Panc1 (cell line): ENCODE measurements at places on chromosomes 1 and 21. TPM values are rescaled to one million over a fixed set of nuclear protein-coding genes. Genes with fewer than 3 reads are reported as not detected.

- DNase-seq = no peak
These were observed 15.2 kb downstream of the ADSS2 start for GRCh38 chr1:244436336-244437085.

GRCh38 chr1:227934476-227935313 lies 13.0 kb downstream of the WNT9A start:
- DNase-seq = peak; percentile 47

DNA sequence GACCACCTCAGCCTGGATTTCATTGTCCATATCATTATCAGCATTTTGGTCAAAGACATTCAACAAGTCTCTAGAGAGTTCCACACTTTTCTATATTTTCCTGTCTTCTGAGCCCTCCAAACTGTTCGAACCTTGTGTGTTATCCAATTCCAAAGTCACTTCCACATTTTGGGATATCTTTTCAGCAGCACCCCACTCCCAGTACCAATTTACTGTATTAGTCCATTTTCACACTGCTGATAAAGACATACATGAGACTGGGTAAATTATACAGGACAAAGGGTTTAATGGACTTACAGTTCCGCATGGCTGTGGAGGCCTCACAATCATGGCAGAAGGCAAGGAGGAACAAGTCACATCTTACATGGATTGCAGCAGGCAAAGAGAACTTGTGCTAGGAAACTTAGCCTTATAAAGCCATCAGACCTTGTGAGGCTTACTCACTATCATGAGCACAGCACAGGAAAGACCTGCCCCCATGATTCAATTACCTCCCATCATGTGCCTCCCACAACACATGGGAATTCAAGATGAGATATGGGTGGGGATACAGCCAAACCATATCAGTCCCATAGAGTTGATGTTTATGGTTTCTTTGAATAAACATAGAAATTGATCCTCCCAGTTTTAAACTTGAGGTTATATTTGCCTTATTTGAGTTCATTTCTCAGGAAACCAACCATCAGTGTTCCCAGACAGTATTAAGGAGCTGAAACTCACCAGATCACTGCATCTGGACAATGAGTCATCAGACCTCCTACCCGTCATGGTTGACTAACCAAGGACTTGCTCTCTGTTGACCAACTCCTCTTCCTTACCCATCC lies 322.7 kb upstream of the DUSP10 start:
- no peak for DNase-seq

DNA sequence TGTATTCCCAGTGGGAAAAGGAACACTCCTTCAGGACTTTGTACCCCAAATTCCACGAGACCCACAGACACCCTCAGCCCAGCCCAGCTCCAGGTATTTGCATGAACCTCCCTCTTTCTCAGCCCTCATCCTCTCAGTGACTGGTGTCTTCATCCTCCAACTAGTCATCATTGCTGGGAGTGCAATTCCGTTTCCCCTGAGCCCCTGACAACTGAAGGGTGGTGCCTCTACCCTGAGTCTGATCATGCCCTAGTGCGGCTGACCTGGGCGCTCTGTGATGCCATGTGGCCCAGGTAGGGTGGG lies 3.8 kb upstream of the ZNF692 start:
- DNase-seq = no peak

GRCh38 chr21:25938658-25939395 lies 204.1 kb downstream of the GABPA start:
- DNase-seq = no peak

DNA sequence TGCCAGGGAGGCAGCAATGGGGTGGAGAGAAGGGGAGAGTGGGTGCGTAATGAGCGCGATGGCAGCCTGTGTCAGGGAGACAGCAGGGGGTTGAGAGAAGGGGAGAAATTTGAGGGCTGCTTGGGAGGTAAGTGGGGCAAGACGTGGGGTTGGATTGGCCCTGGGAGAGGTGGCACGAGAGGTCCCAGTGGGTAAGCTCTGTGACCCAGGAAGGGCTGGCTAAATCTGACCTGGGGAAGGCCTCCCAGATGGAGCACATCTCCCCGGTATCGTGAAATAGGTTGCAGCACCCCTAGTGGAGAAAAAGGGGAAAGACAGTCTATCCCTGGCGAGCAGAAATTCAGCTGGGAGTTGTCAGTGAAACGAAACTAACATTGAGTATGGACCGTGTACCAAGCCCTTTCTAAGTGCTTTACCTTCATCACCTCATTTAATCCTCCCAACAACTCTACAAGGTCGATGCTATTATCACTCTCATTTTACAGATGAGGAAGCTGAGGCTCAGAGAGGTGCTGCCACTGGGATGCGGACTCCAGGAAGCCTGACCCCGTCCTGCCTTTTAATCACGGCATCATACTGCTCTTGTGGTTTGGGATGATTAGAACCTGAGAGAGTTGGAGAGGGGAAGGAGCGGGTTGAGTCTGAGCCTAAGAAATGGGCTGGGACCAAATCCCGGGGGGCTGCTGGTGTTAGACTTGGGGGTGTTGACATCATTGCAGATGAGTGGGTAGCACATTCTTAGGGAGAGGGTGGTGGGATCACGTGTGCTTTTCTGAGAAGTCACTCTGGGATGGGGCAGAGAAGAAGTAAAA lies 56.6 kb upstream of the RPL11 start:
- DNase-seq = peak; percentile 67

- no peak for DNase-seq
These were observed 148.9 kb downstream of the EIF4G3 start for GRCh38 chr1:21027805-21028204.

- no peak for DNase-seq
These were observed 18.7 kb upstream of the ZNF362 start for GRCh38 chr1:33237579-33237978.

GRCh38 chr1:99782397-99782796 lies 16.0 kb upstream of the FRRS1 start:
- DNase-seq = no peak

- no peak for DNase-seq
These were observed 131.1 kb downstream of the GLUL start for GRCh38 chr1:182260516-182260915.

- DNase-seq = no peak
These were observed 68.7 kb downstream of the MAP10 start for GRCh38 chr1:232873931-232874330.

Gene LAX1
- total RNA-seq = not detected
